Stimulated activated CD8-positive, alpha-beta memory T cell treated with anti-CD3 and anti-CD28 coated beads, Interleukin-4, amount 100 ng/mL, for 1 hour (primary cell): ENCODE measurements at places on chromosomes 7 and 10.
A peak's percentile ranks its signal among the peaks of the same experiment; 100 is the strongest.

- DNase-seq: no peak
Observed at GRCh38 chr10:73113551-73113950, 3.3 kb downstream of the NUDT13 start.

- no peak for DNase-seq
Observed at GRCh38 chr7:26160896-26161295, 8.9 kb downstream of the NFE2L3 start.

- no peak for DNase-seq
Observed at GRCh38 chr7:154912871-154913637, 89.9 kb downstream of the PAXIP1 start.

- DNase-seq: no peak
Observed at GRCh38 chr7:150686030-150686631, 625 bp downstream of the GIMAP2 start.

GRCh38 chr10:132578287-132578951, 40.8 kb downstream of the INPP5A start:
- no peak for DNase-seq

DNA sequence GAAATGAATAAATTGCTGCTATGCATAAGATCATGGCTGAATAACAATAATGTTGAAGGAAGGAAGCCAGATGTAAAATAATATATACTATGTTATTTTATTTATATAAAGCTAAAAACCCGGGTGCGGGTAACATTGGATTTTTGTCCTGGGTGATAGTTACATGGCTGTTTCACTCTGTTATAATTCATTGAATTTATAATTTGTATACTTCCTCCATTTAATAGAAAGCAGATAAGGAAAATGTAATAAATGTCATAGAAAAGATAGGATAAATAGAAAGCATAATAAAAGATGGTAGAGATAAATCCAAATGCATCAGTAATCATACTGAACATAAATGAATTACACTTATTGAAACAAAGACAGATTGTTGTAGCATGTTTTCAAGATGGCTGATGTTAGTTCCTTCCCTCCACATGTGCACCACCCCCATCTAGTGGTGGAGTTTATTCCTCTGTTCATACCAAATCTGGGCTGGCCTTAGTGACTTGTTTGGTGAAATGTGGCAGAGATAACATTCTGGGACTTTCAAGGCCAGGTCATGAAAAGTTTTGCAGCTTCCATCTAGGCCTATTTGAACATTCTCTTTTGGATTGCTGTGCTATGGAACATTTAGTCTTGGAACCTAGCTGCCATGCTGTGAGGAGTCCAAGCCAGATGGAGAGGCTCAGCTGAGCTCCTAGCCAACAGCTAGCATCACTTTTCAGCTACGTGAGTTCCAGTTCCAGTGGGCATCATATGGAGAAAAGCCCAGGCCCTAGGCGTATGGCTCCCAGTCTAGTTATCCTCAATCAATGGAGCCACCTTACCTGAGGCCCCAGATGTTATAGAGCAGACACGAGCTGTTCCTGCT, 46.9 kb downstream of the AHCYL2 start:
- DNase-seq: peak; percentile 36

DNA sequence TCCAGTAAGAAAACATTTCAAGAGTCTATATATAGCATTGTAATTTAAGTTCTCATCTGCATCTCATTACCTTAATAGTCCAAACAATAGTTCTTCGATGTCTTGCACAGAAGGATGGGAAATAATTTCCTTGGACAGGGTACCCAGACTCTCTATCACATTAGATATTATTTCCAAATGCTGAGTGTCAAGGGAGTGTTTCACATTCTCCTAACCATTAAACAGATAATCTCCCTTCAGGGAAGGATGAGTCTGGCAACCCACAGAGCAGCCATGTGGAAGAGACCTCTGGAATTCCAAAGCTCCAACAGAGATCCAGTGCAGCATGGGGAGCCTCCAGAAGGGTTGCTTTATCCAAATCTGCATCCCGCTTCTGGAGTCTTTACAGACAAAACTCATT, 89.6 kb downstream of the FZD1 start:
- DNase-seq: no peak

GRCh38 chr7:55778631-55779030, 83.9 kb downstream of the SEPTIN14 start:
- no peak for DNase-seq

- DNase-seq: no peak
Observed at GRCh38 chr7:40298421-40298820, 163.6 kb downstream of the SUGCT start.
